ENCODE measurements at places on chromosomes 1 and 21.

GRCh38 chr1:43052786-43053439 is 94.2 kb upstream of the SLC2A1 start:
- DNase-seq = no peak

DNA sequence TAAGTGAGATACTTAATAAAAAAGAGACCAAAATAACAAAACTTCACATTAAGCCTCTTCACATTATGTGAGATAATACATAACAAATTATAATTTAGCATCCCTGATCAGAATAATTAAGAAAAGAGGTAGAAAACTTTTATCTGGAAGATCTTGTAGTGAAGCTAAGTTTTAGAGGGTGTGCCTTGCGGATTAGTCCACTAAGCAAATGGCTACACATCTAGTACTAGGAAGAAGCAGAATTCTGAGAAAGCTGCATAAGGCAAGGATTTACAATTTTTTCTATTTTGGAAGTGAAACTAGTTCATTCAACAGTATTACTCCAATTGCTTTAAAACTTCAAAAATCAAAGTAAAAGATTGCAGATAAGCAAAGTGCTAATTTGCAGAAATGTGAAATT is 3.5 kb downstream of the YOD1 start:
- no peak for DNase-seq

DNA sequence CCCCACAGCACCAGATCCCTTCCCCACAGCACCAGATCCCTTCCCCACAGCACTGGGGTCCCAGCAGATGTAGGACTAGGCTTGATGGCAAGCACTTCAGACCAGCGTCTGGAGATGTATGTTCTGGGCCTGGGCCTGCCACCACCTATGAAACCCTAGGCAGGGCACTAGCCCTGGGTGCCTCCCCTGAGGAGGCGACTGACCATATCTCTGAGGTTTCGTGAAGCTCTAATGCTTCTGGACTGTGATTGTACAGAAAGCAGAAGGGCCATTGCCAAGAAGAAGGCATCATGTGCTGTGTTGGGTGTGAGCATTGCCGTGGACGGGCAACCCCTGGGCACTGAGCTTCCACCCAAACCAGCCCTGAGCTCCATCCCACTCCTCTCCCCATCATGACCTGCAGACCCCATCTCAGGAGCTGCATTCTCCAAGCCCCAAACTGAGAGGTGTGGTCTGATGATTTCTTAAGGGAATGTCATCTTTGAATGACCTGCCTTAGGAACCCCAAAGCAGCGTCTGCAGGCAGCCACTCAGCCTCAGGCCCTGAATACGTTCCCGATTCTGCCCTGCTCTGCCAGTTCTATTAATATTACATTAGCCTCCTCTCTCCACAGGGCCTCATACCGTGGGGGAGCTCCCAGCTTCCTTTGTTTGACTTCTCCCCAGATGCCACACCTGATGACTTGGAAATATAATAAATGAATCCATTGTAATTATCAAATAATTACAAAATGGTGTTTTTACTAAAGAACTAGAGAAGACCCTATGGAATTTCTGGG is 163.4 kb downstream of the TRIM33 start:
- no peak for DNase-seq

DNA sequence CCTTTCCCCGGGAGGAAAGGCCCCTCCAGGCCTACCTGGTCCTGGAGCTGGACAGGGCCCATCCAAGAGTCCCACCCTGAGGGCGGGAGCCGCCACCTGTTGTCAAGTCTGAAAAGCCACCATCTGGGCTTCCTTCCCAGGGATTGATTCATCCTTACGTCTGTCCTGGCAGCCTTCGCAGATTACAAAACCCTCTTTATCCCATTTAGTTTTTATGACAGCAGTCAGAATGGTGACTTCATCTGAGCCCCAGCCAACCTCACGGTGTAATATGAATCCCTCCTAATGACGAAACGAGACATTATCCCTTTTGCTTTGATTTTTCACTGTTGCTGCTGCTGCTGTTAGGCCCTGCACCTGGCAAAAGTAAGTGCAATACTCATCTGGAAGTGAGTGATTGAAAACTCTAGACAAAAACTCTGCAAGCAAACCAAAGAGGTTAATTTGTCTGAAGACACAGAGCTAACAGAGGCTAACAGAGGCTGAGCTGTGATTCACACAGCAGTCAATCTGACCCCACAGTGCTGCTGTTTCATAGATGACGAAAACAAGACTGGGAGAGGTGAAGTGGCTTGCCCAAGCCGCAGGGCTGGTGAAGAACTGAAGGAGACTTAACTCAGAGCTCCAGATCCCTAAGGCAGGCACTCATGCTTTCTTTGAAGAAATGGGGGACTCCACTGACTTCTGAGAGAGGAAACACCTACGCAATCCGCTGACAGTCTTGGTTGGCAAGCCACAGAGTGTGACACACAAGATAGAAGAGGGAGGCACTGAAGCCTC is 30.0 kb upstream of the S100A7 start:
- no peak for DNase-seq

DNA sequence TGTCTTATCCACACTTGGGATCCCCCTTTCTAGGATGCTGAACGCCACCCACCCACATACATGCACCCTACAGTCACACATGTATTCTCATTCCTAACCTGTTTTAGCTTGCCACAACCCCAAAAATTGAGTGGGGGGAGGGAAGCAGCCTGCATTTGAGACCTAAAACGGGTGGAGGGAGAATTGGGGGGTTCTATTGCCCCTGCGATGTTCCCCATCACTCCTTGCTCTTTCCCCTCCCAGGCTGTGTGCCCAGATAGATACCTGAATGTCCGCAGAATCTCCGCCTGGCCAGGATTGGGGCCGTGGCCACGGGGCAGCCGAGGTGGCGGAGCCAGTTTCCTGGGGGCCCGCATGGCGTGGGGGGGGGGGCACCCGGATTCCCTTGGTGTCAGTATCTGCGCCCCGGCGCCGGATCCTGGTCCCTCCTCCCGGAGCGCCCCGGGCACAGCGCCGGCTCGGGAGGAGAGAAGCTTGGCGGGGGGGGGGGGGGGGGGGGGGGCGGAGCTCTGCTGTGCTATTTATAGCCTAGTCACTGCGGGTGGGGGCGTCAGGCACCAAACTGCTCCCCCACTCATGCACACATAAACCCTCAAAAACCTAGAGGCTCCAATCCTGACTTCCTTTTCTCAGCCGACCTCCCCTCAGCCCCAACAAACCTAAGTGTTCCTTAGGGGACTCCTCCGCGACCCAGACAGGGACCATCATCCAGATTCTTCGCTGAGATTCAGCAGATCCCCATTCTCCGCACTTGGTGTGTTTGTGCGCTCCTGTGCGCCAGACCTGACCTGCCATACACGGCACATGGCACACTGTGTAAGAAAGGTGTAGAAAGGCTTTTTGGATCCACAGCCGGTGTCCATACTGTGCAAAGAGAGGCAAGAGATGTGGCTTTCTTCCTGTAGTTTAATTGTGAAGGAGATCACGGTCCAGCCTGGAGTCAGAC is 1.9 kb downstream of the ANKRD34A start:
- DNase-seq = no peak

GRCh38 chr1:183365676-183366075 is 52.5 kb downstream of the NMNAT2 start:
- DNase-seq = no peak

DNA sequence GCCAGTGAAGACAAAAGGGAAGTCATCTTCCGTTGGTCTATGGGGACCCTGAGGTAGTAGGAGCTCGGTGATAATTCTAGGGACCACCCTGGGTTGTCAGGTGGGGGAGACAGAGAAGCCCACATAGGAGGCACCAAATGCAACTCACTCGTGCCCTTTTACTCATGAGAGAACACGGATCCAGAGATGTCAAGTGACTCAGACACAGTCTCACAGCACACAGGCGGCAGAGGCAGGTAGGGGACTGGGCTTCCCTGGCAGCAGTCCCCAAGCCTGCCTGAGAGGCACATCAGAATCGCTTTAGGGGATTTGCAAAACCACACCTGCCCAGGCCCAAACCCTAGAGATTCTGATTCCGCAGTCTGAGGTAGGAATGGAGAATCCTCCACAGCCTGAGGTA is 31.3 kb upstream of the RUNX3 start:
- DNase-seq = no peak

DNA sequence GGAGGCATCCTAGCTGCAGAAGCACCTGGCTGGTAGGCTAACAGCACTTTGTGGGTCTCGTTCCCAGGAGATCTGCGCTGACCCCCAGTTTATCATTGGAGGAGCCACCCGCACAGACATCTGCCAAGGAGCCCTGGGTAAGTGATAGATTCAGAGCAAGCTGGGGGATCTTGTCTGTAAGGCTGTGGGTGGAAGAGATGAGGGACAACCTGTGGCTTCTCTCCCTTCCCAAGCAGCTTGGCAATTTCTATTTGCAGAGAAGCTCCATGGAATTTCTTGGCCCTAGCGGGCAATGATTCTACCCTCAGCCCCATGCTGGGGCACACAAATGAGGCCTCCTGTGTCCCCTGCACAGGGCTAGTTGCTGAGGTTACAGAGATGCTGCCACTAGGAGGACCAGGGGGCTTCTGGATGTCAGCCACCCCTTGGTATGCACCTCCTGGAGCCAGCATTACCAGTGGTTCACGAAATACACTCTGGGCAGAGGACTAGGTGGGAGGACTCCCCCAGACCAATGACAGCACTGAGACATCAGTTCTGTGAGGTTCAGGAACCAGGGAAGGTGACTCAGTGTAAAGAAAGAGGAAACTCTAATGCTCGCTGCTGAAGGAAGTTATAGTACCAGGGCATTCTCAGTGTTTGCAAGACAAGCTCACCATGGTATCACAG is 5.5 kb downstream of the CAPN2 start:
- DNase-seq = no peak

Measured in iPS-NIHi11 (cell line).